ENCODE measurements at places on chromosomes 11 and 22.

DNA sequence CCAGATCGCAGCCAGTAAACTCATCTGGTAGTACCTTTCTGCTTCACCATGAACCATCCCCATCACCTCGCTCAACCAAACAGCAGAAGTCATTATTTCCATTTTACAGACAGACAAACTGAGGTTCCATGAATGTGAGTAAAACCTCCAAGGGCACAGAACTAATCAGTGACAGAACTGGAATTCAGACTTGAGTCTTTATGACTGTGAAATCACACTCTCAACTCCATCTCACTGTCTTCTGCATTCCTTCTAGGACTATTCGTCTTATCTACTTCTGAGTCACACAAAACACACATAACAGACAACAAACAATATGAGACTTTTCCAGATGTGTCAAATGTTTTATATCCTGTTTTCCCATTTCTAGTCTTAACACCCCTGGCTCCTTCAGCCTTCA, 9.3 kb upstream of the NUP50 start:
- DNase-seq, result no peak

DNA sequence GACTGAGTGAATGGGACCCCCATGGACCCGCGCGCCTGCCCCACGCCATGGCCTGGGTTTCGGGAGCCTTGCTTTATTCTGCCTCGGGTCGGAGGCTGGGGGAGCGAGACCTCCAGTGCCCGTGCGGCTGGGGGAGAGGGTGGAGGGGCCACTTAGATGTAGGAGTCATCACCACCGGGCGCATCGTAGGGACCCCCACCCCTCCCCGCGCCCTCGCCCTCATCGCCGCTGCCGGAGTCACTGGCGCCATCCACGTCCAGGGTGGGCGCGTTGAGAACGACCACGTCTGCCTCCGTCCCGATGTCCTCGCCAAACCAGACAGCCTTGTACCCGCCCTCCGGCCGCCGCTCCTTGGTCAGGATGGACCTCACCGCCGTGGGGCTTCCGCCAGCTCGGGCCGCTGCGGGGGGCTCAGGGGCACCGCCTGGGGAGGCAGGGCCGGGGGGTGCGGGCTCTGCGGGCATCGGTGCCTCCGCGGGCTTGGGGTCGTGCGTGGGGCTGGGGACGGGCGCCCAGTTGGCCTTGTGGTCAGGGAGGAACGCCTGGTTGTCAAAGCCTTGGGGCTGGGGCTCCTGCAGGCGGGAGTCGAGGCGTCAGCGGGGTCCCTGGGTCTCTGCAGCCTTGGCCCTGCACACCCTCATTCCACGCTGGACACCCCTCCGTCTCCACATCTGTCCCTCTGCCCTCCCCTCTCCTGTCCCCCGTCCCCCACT, 1.6 kb upstream of the IRF7 start:
- no peak for DNase-seq

DNA sequence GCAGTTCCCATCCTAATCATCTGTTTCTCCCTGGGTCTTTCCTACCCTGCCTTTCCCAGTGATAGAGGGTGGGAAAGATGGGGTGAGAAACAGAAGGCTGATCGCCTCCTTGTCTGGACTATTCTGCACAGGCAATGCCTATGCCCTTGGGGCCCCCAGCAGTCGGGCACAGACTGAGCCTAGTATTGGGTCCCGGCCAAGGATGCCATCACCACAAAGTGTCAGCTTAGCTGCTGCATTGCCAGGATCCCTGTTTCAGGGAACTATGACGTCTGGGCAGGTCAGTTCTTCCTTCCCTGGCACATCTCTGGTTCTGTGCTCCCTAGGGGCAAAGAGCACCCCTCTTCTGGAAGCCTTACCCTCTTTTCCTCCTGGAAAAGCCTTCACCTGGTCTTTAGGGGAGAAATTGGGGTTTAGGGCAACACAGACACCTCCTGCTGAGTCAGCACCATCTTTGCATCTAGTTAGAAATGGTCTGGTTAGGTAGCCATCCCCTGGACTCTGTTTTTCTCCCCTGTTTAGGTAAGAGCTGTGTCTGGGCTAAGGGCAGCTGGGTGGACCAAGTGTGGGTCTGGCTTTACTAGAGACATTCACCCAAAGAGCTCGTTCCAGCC, 2.1 kb downstream of the ADAMTS8 start:
- no peak for DNase-seq

- no peak for DNase-seq
Measured at GRCh38 chr11:69791276-69792180, 16.4 kb upstream of the FGF4 start.

- no peak for DNase-seq
Measured at GRCh38 chr11:65774525-65775306, 6.1 kb downstream of the AP5B1 start.

DNA sequence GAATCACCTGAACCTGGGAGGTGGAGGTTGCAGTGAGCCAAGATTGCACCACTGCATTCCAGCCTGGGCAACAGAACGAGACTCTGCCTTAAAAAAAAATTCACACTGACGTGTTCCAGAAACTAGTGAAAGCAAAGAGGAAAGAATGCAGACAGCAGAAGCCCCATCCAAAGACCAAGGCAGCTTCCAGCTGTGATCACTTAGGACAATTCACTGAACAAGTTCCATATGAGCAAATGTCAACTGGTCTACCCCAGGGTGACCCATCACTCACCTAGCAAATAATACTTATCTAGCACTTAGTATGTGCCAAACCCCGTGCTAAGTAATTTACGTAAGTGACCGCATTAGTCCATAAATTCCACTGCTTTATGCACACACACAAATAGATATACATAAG, 138.9 kb downstream of the LARGE1 start:
- no peak for DNase-seq

GRCh38 chr22:44664149-44664548, 37.9 kb upstream of the PRR5 start:
- DNase-seq, result no peak

DNA sequence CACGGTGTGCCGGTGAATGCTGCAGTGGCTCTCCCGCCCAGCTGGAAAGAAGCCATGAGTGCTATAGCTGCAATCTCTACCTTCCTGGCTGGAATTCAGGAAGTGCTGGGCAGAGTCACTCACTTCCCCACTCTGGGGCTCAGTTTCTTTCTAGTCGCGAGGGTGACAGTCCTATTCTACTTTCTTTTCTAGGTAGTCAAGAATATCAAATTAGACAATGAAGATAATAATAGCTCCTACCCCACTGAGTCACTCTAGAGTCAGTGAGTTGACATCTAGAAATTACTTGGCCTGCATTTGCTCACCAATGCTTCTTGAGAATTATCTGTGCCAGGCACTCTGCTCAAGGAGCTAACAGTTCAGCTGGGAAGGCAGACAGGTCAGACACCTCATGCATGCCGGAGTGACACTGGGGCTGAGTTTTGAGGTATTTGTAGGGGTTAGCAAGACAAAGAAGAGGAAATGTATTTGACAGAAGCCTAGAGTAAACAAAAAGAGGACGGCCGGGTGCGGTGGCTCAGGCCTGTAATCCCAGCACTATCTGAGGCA, 3.2 kb downstream of the CENPM start:
- no peak for DNase-seq

- no peak for DNase-seq
Measured at GRCh38 chr11:134512061-134512460, 100.0 kb upstream of the B3GAT1 start.

Data from T1000 (cell line).